ENCODE measurements at places on chromosomes 16 and 17.

- no peak for DNase-seq
These were observed 31.6 kb downstream of the NTN1 start for GRCh38 chr17:9052921-9053320.

DNA sequence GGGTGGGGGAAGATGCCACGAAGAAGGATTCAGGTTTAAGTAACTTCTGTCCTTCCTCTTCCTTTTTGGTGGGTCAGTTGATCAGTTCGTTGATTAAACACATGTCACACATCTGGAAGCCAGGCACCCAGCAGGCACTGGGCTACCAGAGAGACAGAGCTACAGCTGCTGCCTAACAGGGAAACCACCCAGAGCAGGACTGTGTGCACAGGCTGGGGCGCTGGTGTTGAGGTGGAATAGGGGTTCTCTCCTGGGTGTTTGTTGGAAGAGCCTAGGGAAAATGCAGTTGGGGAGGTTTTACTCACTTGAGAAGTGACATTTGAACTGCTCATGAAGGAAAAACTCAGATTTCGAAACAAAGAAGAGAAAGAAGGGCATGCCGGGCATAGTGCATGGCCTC lies 152.4 kb downstream of the IRX5 start:
- no peak for DNase-seq

DNA sequence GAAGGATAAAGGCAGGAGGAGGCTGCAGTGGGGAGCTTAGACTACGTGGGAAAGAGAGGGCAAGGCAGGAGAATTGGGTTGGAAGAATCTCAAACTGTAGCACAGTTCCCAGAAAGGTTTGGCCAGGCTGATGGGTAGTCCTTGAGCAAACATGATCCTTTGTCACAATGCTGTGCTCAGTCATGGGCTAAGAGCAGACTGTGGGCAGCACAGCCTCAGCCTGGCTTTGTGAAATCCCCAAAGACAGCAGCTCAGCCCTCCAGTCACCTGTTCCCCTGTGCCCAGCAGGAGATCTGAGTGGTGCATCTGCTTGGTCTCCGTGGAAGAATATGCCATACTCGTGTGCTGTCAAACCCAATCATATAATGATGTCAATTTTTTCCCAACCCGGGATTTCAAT lies 10.6 kb upstream of the ENGASE start:
- DNase-seq: no peak

GRCh38 chr16:2296661-2297505 lies 29.0 kb upstream of the RNPS1 start:
- no peak for DNase-seq
